Calu3 (cell line): ENCODE measurements at places on chromosomes 6 and 20. TPM values are rescaled to one million over a fixed set of nuclear protein-coding genes. Genes with fewer than 3 reads are reported as not detected.
A peak's percentile ranks its signal among the peaks of the same experiment; 100 is the strongest.

The LY6G5C gene
- total RNA-seq = 4.9 and 5.4 TPM in 2 replicates

DNA sequence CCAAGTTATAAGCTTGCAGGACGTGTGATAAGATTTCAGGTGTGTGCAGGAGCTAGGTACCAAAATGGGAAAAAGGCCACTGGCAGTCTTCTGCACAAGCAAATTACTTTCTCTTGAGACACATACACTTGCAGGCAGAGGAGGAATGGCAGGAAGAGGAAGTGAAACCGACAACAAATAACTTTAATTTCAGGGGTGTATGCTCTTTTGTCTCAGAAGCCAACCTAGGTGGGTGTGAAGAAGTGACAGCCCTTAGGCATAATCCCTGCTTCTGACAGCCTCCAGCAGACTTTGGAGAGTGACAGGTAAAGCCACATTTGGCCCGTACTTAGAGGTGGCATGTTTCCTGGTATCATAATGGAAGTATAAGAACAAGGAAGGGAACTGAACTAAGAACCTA lies 118.8 kb upstream of the TRAF3IP2 start:
- no peaks in the 10 kb centered on the region for H3K27me3 ChIP-seq
- H3K27ac ChIP-seq = no peak overlapping the region
- no peak for DNase-seq
- no peak overlapping the region for H3K4me3 ChIP-seq
- no peaks in the 10 kb centered on the region for H3K36me3 ChIP-seq
- H3K4me1 ChIP-seq = peaks cover 12% of the 10 kb centered on the region

GRCh38 chr6:128532827-128533226 lies 12.4 kb upstream of the PTPRK start:
- no peak for DNase-seq
- H3K4me3 ChIP-seq = no peak overlapping the region
- H3K27me3 ChIP-seq = no peaks in the 10 kb centered on the region
- no peak overlapping the region for H3K27ac ChIP-seq
- no peaks in the 10 kb centered on the region for H3K36me3 ChIP-seq

The RBPJL gene
- not detected in 2 replicates for total RNA-seq

GRCh38 chr6:27825025-27825793 lies 87.0 kb downstream of the OR2B2 start:
- peak overlapping the region; percentile 99 for H3K27ac ChIP-seq
- peaks cover 50% of the 10 kb centered on the region for H3K36me3 ChIP-seq
- peak overlapping the region; percentile 72 for H3K4me3 ChIP-seq
- DNase-seq = no peak

- H3K36me3 ChIP-seq = peaks cover 12% of the 10 kb centered on the region
- no peak overlapping the region for H3K4me3 ChIP-seq
- H3K4me1 ChIP-seq = peaks cover 12% of the 10 kb centered on the region
- no peak for DNase-seq
- H3K27me3 ChIP-seq = no peaks in the 10 kb centered on the region
Observed at GRCh38 chr6:157023958-157024357, 246.8 kb downstream of the ARID1B start.
